ENCODE measurements at places on chromosomes 4 and X. TPM values are rescaled to one million over a fixed set of nuclear protein-coding genes. Genes with fewer than 3 reads are reported as not detected.
A peak's percentile ranks its signal among the peaks of the same experiment; 100 is the strongest.

GRCh38 chr4:84028340-84028739 lies 470.8 kb downstream of the NKX6-1 start:
- DNase-seq, result no peak

GRCh38 chr4:69056921-69057550 lies 39.2 kb upstream of the UGT2B7 start:
- DNase-seq, result peak; percentile 79

DNA sequence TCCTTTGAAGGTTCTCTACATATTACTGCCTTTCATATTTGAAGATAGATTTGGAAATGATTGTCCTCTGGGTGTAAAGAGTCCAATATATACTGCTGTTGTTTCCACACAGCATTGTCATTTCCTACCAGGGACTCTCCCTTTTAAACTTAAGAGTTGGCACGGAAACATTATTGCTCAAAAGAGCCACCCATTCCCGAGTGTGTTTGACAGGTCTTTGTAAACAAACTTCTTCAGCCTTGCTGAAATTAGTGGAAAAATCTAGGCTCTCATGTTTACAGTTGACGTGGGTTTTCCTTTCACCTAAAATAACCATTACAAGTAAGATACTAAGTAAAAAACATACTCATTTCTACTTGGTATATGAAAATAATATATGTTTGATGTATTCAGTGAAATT lies 111.4 kb upstream of the LIMCH1 start:
- DNase-seq, result no peak

HS6ST2 gene
- not detected for total RNA-seq

DDIT4L gene
- total RNA-seq, result not detected

KCTD8 gene
- total RNA-seq, result not detected

GRCh38 chrX:22024577-22024976 lies 7.5 kb upstream of the PHEX start:
- DNase-seq, result no peak

ANOS1 gene
- not detected for total RNA-seq

GRCh38 chr4:95548738-95549245 lies at the start of gene UNC5C:
UNC5C (minus strand) TSS chr4:95548973.
- peak; percentile 59 for DNase-seq

- DNase-seq, result no peak
These were observed 32.0 kb upstream of the CLDN24 start for GRCh38 chr4:183354219-183354618.

MAGEC1 gene
- total RNA-seq, result not detected

ANAPC4 gene
- 30.8 TPM for total RNA-seq

DNA sequence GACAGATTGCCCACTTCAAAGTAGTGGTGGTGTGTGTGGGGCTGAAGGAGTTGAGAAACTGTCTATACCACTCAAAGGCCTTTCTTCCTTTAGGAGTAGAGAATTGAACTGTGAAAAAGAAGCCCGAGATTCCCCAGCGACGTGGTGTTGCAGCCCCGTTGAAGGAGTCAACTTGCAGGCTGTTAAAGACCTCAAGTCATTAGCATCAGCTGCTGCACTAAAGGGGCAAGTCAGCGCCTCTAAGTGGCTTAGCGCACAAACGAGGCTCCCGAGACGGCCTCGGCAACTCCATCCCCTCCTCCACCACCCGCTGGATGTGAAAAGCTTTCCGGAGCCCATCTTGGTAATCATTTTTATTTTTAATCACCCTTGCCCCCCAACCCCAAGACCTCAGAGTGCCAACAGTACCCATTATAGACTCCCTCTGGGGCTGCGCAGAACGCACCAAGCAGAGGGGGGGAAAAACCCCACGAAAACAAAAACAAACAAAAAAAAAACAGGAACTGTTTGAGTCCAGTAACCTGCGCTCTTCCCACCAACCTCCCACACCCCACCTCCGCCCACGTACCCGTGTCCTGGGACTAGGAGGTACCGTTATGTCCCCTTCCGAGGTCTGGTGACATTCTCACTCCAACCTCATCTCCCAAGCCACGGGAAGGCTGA lies 913 bp upstream of the PRDM8 start:
- no peak for DNase-seq

- peak; percentile 70 for DNase-seq
These were observed 220.7 kb downstream of the ANTXR2 start for GRCh38 chr4:79852305-79852730.

- DNase-seq, result no peak
These were observed 110.1 kb downstream of the GBA3 start for GRCh38 chr4:22802876-22803275.

CT45A10 gene
- not detected for total RNA-seq

POU3F4 gene
- total RNA-seq, result not detected

GRCh38 chrX:140949233-140949632 lies 53.2 kb upstream of the SPANXB1 start:
- DNase-seq, result peak; percentile 36

DNA sequence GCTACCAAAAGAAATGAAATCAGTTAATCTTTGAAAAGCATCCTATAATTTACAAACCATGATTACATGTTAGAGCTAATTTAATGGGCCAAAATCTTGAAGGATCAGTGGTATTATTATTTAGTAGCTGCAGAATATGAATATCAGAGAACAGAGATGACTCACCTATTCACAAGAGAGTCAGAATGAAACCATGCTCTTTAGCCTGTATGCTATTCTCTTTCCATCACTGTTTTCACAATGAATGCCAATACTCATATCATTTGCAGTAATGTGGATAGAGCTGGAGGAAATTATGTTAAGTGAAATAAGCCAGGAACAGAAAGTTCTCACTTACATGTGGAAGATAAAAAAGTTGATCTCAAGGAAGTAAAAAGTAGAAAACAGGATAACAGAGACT lies 414.1 kb downstream of the CENPC start:
- peak; percentile 89 for DNase-seq

SNCA gene
- total RNA-seq, result 10.1 TPM

DNA sequence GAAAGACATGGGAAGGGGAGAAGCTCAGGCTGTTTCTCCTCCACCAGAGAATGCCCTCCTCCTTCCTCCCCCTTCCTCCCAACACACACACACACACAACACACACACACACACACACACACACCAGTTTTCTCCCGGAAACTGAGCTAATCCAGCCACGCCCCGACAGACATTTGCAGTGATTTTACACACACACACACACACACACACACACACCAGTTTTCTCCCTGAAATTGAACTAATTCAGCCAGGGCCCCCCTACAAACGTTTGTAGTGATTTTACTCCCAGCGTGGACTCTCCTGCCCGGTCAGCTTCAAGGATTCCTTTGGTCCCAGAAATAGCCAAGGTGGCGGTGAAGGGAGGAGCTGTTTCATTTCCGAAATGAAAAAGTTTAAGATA lies 32.9 kb upstream of the STX18 start:
- peak; percentile 57 for DNase-seq

DNA sequence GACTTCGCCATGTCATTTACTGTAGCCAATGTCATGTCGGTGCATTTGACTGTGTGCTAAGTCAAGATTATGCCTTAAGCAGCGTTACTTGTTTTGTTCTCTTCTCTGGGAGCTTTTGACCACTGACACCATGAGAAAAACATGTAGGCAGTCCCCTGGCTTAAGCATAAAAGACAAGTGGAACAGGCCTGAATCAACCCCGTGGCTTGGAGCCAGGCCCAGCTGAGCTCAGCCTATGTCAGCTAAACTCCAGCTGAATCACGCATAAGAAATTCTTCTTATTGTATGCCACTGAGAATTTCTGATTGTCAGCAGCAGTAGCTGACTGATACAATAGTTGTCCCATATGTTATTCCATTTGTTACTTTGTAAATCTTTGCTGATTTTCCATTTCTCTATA lies 261.9 kb downstream of the CBLL2 start:
- DNase-seq, result peak; percentile 73

CFP gene
- 0.34 TPM for total RNA-seq

DNA sequence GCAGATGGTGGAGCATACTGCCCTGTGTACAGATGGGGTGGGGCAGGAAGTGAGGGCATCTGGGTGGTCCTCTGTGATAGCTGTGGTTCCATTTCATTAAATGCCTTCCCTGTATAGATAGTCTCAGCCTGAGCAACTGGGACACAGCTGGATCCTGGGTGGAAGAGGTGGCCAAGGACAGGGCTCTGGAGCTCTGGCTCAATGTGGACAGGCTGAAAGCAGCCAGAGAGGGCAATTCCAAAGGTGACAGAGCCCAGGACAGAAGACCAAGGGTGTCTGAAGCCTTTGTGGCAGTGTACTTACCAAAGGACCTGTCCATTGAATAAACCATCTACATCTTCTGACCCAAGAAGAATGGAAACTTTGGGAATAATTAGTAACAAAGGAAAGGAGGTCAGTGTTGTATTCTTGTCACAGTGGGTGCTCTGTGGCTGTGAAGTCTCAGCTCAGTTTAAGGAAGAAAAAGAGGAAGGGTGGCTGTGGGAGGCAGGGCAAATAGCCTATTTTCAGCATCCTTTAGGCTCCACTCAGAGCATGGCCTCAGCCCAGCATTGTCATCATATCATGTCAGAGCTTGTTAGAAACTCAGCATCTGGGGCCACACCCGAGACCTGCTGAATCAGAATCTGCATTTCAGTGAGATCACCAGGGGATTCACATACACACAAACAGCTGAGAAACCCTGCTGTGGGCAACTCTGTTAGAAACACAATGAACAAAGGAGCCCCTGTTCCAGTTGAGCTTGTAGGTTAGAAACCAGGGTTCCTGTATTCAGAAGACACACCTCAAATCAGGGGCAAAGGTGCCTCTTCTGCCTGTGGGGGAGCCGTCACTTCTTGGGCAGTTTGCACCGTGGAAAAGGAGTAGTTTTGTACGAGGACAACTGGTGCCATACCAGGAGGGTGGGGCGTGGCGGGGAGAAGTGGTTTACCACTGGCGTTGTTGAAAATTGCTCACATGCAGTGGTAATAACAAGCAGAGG lies 168.6 kb downstream of the PTTG2 start:
- DNase-seq, result peak; percentile 89

DNA sequence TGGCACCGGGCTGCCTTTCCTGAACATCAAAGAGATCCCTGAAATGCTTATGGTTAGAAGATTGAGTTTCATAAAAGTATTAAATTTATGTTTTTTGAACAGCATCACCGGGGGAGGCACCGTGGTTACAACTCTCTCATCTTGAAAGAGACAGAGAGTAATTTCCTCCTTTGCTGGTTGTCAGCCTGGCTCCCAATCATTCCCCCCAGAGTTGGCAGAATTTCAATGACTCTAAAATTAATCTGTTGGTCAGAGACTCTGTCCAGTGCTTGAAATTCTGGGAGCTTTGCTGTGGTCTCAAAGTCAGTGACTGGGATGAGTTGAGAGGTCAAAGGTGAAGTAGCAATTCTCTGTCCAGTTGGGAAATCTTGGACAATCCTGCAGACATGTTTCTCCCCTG lies 135.9 kb downstream of the RAB28 start:
- DNase-seq, result peak; percentile 19

- DNase-seq, result peak; percentile 72
These were observed 7.4 kb downstream of the HNRNPH2 start for GRCh38 chrX:101415180-101416145.

- DNase-seq, result no peak
These were observed 15.3 kb downstream of the COQ2 start for GRCh38 chr4:83269256-83269655.

- DNase-seq, result peak; percentile 100
These were observed at the start of gene GTPBP6 for GRCh38 chrX:318739-319578. GTPBP6 (minus strand) TSS chrX:318796; CDS start chrX:318787, 9 bp downstream.

DNA sequence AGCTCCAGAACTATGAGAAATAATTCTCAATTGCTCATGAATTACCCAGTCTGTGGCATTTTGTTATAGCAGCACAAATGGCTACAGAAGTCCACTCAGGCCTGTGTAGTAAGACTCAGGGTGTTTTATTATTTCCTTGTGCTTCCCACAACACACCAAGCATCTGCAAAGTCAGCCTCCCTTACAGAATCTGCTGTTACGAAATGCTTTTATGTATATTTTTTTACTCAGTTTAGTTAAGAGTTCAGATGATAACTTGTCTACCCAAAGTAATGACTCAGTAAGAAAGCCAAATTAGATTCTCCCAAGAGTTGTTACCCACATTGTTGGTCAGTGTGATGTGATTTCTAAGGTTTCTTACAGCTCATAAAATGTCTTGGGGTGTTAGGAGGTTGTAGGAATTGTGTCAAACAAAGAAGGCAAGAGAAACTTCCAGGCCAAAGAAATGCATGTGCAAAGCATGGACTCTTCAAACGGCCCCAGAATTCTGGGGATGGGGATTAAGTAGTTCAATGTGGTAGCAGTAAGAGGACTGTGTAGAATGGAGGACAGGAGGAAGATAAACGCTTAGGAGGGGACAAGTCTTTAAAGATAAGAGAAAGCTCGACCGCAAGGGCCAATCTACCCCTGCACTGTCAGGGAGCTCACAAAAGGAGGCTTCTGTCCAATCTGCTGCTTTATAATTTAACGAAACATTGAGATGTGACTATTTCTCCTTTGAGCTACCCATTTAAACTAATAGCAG lies 35.4 kb upstream of the TMEM184C start:
- no peak for DNase-seq

GRCh38 chr4:127370604-127371003 lies 262.2 kb upstream of the INTU start:
- peak; percentile 12 for DNase-seq

GRCh38 chrX:136765821-136766356 lies 14.8 kb downstream of the ARHGEF6 start:
- DNase-seq, result peak; percentile 41

GRCh38 chr4:4384837-4385236 lies 2.1 kb upstream of the NSG1 start:
- DNase-seq, result peak; percentile 27

DNA sequence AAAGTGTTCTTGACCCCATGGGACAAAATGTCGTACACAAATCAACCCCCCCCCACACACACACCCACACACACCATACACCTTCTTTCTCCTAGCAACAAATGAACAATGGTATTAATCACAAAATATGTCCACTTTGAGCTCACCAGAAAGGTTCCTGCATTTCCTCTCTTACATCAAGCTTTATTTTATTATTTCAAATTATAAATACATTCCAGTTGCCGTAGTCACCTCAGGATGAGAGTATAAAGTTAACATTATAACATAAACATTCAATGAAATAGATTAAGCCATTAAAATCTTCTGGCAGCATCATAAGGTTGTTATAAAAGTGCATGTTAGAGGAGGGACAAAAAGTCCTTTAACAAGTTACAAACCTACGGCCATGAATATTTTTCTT lies 7.3 kb downstream of the XK start:
- no peak for DNase-seq

- peak; percentile 57 for DNase-seq
These were observed 107.5 kb upstream of the RPL34 start for GRCh38 chr4:108512615-108513505.

DNA sequence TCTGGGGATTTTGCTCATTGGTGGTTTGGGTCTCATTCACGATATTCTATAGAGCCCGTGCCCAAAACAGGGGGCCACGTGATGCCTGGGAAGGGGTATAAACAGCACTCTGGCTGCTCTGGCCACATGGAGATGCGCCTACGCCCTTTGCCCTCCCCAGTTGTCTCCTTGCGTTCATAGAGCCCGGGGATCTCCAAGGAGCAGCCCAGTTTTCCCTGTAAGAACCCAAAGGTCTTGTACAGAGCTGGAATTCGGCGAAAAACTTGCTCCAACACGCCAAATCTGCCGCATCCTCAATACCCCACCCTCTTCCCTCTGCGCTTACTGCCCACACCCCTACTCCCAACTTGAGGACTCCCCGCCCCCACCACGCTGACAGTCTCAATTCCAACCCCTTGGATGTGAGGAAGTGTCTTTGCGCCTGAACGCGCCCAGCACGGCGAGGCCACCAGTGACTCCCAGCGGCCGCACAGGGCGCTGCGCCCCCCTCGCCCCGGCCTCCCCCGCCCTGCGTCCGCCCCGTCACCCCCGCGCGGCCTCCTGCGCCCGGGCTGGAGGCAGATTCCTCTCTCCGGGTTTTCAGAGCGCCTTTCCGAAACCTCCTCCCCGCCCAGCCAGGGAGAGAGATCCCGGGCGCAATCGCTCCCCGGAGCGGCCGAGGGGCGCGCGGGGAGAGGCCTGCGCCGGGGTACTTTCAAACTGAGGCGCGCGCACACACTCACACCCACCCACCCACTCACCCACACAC lies at the start of gene NHS:
TSS of gene NHS (plus strand) at position 582 of the 748 bp plus-strand sequence. CDS start 558 bp downstream, outside the sequence.
- peak; percentile 29 for DNase-seq
